ENCODE measurements at places on chromosomes 12 and 14.

- DNase-seq, result no peak
These were observed 24.1 kb downstream of the PTGER2 start for GRCh38 chr14:52338051-52338681.

- DNase-seq, result no peak
These were observed 1.8 kb upstream of the TMEM19 start for GRCh38 chr12:71684081-71684480.

GRCh38 chr12:131764738-131765137 lies 53.8 kb downstream of the SFSWAP start:
- DNase-seq, result no peak

DNA sequence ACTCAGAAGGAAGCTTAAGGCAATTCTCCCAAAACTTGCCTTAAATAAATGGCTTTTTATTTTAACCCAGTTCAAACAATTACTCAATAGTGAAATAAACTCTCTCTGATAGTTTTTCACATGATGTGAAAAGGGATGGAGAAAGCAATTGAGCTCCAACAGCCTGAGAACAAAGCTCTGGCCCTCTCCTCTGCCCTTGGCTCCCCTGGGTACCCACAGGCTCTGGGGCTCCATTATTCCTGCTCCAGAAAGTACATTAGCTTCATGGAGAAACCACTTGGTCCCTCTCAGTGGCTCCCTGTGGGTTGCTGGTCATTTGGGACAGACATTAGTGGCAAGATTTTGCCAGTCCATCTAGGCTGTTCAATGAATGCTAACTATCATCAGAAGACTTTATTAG lies 242.8 kb downstream of the ATP23 start:
- DNase-seq, result no peak

DNA sequence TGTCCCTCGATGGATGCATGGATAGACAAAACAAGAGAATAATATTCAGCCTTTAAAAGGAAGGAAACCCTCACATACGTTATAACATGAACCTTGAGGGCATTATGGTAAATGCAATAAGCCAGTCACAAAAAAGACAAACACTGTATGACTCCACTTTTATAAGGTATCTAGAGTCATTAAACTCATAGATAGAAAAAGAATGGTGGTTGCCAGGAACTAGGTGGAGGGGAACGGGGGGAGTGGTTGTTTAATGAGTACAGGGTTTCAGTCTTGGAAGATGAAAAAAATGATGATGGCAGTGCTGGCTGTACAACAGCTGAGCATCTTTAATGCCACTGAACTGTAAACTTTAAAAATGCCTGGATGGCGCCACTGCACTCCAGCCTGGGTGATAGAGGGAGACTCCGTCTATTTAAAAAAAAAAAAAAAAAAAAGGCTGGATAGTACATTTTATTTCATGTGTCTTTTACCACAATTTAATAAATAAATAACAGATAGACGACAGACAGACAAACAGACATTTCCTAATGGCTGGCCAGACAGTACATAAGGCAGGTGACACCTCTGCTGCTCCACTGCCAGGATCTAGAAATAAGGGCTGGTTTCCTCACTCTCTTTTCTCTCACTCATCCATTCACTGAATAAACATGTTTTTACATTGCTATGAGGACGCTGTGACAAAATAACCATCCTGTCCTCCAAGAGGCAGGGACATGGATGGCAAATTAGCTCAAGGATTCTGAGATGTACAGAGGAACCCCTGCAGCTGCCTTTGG lies 118.8 kb downstream of the FOXN3 start:
- DNase-seq, result no peak

DNA sequence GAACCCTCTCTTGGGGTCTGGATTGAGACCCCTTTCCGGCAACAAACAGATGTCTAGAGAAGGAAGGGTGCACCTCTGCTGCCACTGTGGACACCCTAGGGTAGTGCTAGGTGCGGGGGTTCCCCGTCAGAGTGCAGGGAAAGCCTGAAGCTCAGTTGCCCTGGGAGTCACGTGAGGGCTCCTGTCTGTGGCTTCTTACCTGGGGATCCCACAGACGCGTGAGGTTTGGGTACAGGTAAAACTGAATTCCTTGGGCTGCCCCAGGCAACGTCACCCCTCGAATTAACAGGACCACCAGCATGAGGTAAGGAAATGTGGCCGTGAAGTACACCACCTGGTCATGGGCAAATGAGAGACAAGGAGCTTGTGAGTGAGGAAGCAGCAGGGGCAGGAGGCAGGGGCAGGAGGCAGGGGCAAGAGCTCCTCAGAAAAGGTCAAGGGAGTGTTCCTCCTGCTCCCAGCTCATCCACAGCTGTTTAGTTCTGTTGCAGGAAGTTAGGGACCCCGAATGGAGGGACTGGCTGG lies 21.0 kb upstream of the SLC6A12 start:
- no peak for DNase-seq

DNA sequence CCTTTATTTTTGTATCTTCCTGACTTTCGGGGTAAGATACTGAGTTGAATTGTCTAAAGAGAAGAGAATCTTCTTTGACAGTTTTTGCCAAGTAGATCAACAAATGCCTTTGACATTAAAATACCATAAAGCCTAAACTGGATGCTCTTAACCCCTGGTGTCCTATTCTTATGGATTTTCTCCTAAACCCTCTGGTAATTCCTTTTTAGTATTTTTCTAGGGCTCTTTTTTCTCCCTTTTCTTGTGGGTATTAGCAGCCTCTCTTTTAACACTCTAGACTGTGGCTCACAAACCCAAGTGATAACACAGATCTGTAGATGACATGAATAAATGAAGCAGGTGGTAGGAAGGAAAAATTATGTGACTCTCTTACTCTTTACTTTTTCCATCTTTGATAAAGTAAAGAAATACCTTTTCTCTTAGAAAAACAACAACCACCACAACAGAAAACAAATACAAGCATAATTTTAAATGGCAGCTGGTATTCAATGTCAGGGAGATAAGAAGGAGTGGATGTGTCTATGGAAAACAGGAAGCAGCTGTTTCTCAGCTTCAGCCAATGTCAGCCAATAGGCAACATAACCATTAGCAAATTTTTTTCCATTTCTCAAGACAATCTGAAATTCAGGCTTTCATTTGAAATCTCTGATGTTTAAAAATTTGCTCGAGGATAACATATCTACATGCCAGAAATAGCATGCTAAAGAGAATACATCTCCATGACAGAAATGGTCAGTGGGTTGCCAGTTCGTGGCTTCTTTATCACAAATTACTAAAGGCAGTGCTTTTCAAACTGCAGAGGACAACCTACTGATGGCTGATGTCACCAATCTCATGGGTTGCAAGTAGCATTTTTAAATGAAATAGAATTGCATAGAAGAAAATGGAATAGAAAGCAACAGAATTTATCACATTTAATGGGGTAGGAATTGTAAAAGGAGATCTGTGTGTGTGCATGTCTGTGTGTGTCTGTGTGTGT lies 123.1 kb upstream of the KRR1 start:
- no peak for DNase-seq

DNA sequence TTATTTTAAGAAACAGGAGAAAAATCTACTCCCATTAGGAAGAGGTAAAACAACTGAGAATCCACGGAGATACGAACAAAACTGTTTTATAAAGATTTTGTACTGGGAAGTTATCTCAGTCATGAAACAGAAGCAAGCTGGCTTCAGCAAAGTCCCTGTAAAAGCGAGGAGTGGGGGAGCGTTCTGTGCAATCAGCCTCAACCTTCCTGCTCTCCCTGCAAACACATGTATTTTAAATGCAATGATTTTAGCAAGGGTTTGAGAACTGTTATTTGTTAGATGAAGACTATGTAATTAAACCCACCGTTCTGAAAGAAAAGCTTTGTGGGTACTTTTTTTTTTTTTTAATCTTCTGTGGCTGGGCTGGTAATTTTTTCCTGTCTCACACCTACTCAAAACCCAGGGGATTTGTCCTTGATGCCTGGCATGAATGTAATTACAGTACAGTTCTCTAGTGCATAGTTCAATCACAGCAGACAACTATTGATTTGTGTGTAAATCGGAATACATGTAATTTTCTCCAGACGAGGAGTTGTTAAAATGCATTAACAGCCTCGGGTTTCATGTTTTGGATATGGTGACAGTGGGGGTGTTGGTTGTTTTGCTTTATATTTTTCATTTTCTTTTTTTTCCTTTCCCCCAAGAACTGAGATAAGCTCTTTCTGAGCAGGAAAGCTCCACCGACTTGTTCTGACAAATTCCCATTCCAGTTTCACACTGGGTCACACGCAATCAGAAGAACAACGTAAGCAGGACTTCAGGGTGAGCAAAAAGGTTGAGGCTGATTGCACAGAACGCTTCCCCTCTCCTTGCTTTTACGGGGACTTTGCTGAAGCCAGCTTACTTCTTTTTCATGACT lies 153.6 kb downstream of the PHLDA1 start:
- DNase-seq, result no peak

- DNase-seq, result no peak
These were observed 126.3 kb upstream of the FBXO33 start for GRCh38 chr14:39558525-39558924.

- DNase-seq, result no peak
These were observed 39.8 kb upstream of the EID3 start for GRCh38 chr12:104263580-104264358.

Measured in smooth muscle cell of the brain vasculature (primary cell).